ENCODE measurements at places on chromosomes 11 and 22.

- peak; percentile 62 for DNase-seq
Measured at GRCh38 chr22:37674951-37675929, at the start of gene LGALS1. Gene LGALS1, plus strand, starts transcription at chr22:37675636. Its CDS starts 67 bp downstream, at chr22:37675703.

- no peak for DNase-seq
Measured at GRCh38 chr11:75907906-75908527, 93.0 kb downstream of the UVRAG start.

DNA sequence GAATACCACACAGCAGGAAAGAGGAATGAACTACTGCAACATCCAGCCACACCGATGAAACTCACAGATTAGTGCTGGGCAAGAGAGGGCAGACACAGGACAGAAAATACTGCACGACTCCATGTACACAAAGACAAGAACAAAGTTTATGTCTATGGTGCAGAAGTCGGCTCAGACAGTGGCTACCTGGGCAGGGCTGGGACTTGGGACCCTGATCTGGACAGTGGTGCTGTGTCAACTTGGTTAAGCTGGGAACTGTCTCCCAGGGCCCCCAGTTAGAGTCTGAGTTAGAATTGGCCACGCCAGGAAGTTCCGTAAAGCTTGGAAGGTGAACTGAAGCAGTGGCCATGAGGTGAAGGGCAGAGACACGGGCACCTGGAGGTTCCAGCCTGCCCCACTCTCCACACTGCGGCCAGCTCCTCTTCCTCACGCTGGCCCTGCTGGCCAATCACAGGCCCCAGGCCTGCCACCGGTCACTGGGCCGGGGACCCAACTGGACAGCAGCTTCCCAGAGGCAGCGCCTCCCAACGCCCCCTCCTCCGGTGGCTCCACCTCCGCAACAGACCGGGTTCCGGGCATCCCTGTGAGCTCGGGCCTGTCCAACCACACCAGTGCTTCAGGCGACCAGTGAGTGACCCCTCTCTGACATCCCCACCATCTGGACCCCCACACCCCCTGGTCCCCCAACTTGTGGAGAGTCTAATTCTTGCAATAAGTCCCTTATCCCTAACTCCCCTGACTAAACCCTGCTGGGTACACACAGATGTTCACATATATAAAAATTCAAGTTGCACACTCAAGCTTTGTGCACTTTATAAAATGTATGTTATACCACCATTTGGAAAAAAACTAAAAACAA, 93.7 kb downstream of the MICAL3 start:
- no peak for DNase-seq

GRCh38 chr11:129657866-129658525, 157.7 kb upstream of the TMEM45B start:
- no peak for DNase-seq

GRCh38 chr11:10605941-10606381, 37.5 kb upstream of the LYVE1 start:
- no peak for DNase-seq

DNA sequence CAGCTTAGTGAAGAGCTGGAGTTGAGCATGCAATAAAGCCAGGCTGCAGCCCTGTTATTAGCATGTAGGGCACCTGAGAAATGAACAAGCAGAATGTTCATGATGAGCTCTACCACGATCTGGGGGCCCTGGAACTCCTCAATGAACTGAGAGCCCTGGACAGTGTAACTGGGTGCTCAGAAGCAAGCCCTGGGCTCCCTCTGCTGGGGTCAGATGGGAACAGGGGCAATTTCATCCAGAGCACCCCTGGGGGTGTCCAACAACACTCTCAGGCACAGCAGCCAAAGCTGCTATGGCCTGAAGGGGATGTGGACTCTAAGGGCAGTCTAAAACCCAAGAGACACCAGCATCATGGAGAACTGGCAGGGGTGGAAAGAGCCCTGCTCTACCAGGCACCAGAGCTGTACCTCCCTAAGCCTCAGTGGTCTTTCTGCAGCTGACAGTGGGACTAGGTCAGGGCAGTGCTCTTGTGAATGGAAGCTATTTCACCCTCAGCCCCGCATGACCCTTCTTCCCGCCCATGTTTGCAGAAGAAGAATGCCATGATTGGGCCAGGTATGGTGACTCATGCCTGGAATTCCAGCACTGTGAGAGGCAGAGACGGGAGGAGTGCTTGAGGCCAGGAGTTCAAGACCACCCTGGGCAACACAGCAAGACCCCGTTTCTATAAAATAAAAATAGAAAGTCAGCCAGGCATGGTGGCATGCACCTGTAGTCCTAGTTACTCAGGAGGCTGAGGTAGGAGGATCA, 28.9 kb downstream of the THOC5 start:
- DNase-seq: no peak

DNA sequence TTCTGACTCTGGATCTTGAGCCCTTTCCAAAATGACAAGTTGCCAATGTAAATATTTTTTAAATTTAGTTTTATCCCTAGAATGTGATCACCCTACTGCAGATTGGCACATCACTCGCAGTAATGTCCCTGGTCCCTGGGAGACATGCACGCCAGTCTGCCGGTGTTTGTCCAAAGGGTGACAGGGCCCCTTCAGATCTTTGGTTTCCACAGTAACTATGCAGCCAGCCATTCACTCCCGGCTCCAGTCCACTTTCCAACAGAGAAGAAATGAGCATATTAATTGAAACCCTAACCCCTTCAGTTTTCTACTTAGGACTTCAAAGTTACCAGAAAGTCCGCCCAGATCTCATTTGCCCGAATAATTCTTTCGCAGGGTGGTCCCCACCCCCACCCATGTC, 25.8 kb upstream of the RASSF10 start:
- no peak for DNase-seq

GRCh38 chr11:130775306-130776060, 140.8 kb downstream of the SNX19 start:
- no peak for DNase-seq

DNA sequence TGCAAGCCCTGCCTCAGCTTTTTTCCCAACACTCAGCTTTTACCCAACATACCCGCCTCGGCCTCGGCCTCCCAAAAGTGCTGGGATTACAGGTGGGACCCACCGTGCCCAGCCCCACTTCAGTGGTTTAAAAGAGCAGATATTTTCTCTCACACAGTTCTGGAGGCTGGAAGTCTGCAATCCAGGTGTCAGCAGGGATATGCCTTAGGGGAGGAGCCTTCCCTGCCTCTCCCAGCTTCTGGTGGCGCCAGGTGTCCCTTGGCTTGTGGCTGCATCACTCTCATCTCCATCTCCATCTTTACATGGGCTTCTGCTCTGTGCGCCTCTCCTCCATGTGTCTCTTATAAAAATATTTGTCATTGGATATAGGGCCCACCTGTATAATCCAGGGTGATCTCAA, 50.0 kb downstream of the MCHR1 start:
- DNase-seq: no peak

DNA sequence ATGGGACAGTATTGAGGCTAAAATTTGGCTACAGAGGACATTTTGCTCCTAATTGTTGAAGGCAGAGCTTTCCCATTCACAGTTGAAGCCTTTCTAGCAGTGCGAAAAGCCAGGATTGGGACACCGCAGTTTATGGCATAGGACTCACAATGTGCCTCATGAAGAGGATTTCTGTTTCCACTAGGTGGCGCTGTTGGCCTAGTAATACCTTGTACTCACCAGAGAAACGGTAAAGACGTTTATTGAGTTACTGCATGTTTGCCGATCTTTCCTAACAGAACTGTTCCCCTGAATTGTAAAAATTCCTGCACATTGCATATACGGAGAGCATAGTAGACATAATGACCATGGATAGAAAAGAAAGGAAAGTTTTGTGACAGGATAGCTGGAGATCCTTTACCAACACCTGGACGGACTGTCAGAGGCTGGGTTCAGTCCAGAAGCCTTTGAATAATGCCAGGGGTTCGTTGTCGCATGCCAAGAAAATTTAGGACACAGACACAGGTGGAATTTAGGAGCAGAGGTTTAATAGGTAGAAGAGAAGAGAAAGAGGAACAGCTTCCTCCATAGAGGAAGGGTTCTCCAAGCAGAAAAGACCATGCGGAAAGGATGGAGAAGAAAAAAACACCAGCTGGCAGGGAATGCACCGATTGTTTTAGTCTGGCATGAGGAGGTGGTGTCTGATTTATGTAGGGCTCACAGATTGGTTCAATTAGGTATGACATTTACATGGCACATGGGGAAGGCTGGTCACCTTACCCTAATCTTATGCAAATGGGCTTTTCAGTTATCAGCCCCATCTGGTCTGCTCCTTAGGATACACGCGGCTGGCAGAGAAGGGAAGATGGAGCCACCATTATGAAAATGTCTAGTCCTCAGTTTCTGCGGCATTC, 10.8 kb upstream of the OR51D1 start:
- DNase-seq: peak; percentile 51

DNA sequence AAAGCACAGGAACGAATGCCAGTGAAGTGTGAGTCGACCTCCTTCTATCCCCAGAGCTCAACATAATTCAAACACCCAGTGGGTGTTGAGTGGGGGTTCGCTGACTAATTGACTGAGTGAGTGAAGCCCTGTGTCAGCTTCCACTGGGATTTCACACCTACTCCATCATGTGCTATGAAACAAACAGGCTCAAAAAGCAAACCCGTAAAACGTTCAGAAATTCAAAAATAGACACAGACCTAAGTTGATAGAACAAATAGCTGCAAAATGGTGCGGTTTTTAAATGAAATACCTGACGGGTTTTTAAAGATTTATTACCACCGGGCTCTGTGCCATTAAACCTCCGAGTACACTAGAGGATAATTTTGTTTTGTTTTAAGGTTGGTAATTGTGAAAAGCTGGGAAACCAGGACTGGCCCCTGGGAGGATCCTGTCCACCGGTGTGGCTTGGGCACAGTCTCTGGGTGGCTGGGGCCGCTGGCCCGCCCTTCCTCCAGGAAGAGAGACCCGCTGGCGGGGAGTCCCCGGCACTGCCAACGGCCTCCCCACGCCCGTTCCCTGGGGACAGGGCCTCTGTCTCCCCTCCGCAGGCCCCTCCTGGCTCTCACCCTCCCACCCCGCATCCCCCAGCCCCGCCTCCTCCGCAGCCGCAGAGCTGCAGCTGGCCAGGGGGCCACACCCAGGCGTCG, 13.6 kb downstream of the KCNJ5 start:
- DNase-seq: peak; percentile 41

GRCh38 chr11:124113890-124114289, 1.4 kb upstream of the VWA5A start:
- no peak for DNase-seq

DNA sequence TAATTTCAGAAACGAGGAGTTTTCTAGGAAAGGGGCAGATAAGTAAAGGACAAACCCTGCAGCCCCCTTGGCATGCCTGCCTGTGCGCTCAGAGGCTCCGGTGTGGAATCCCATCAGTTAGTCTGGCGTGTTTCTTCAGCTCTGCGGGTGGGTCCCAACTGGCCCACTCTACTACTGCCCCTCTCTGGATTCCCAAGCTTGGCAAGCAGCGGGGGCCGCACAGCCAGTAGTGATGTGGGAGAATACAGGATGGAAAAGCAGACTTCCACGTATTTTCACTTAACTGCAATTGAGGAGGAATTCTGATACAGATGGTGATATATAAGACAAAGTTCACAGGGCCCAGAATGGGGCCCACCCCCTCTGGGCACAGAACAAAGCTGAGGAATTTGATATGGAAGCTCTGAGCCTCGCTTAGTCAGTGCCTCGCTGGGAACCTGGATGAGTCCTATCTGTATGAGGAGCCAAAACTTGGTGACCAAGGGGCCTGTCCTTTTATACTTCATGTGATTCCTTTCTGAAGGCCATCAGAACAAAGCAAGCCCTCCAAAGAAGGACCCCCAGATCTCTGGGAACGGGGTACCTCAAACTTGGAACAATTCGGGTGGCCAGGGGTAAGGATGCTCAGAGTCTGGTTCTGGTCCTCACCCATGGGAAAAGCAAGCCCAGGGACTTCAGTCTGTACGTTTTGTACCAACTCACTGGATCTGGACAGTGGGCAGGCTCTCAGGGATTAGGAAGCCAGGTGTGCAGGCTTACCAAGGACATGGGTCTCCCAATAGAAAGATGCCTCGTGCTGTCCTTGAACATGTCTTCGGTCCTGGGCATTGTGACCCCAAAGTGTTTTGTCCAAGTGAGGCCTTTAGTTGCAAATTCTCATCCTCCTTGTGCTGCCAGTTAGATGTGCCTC, 26.0 kb downstream of the RELT start:
- no peak for DNase-seq

DNA sequence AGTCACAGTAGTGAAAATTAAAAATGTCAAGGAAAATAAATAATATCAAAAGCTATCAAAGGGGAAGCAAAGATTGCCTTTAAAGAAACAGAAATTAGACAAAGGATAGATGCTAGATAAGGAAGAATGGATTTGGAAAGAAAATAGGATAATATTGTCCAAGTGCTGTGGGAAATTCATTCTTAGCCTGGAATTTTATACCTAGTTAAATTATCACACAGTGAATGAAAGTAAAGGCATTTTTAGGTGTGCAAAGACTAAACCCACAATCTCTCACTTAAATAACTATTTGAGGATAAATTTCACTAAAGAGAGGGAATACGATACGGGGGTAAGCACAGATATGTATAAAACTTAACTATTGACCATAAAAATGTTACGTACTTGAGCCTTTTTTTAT, 511.1 kb downstream of the TMEM135 start:
- DNase-seq: no peak

All from NCI-H510A (cell line).